ENCODE measurements at places on chromosomes 3 and 15. TPM values are rescaled to one million over a fixed set of nuclear protein-coding genes. Genes with fewer than 3 reads are reported as not detected.
A peak's percentile ranks its signal among the peaks of the same experiment; 100 is the strongest.

The POMGNT2 gene
- 11.6 TPM for total RNA-seq

The KIF23 gene
- total RNA-seq = 29.3 TPM

The FEZF2 gene
- not detected for total RNA-seq

The CYP11A1 gene
- 0.25 TPM for total RNA-seq

The MORC1 gene
- not detected for total RNA-seq

The XCR1 gene
- not detected for total RNA-seq

The UBA7 gene
- total RNA-seq = 35.7 TPM

The PLS1 gene
- total RNA-seq = 0.13 TPM

The ERC2 gene
- not detected for total RNA-seq

DNA sequence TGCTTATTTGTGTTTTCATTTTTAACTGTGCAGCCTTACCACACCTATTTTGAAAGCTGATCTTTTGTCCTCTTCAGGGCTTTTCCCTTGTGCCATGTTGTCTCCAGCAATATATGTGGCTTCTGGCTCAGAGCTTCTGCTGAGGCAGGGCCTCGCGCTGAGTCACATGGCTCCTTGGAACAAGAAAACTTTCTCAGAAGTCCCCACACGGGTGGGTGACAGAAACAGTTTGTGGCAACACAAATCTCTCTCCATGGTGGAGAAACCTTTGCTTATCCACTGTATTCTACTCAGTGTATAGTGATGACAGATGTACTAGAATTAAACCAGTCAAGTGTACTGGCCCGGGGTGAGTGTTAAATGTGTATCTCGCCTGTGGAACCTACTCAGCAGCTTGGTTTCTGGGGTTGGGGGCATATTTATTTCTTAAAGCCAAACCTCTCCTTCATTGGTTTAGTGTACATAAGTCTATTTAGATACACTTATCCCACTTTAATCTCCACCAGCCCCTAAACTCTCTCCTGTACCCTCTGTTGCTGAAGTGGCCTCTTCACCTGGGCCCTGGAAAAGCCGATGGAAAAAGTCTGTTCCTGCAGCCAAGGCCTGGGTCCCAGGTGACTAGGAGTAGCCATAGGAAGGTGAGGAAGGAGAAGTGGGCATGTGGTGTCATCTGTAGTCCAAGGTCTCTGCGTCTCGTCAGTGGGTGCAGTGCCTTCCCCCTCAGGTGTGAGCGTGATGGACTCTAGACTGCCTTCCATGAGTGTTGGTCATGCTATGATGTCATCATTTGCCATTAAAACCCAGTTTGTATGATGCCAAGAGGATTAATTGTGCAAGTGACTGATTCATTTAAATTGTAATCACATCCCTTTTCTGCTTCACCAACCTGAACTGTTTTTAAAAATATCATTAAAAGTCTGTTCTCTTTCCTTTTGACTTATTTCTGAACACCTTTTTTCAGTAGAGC is 3.2 kb upstream of the FBXL22 start:
- peaks cover 27% of the 10 kb centered on the region for H3K36me3 ChIP-seq
- peaks cover 12% of the 10 kb centered on the region for H3K4me1 ChIP-seq
- no peak overlapping the region for H3K4me3 ChIP-seq
- peak; percentile 32 for DNase-seq
- no peaks in the 10 kb centered on the region for H3K27me3 ChIP-seq

- DNase-seq = no peak
- no peaks in the 10 kb centered on the region for H3K36me3 ChIP-seq
- H3K4me3 ChIP-seq = no peak overlapping the region
- peaks cover 13% of the 10 kb centered on the region for H3K4me1 ChIP-seq
Measured at GRCh38 chr15:82871832-82872484, 62.5 kb downstream of the WHAMM start.

GRCh38 chr15:52019394-52020220 is 588 bp downstream of the MAPK6 start:
- H3K36me3 ChIP-seq = no peaks in the 10 kb centered on the region
- peaks cover 21% of the 10 kb centered on the region for H3K4me1 ChIP-seq
- H3K27ac ChIP-seq = peak overlapping the region; percentile 100
- H3K4me3 ChIP-seq = peak overlapping the region; percentile 100
- DNase-seq = peak; percentile 98

GRCh38 chr3:122533480-122533879 is 18.7 kb upstream of the KPNA1 start:
- H3K36me3 ChIP-seq = peaks cover 11% of the 10 kb centered on the region
- peak; percentile 18 for DNase-seq
- no peak overlapping the region for H3K4me3 ChIP-seq
- no peaks in the 10 kb centered on the region for H3K27me3 ChIP-seq
- peaks cover 14% of the 10 kb centered on the region for H3K4me1 ChIP-seq

DNA sequence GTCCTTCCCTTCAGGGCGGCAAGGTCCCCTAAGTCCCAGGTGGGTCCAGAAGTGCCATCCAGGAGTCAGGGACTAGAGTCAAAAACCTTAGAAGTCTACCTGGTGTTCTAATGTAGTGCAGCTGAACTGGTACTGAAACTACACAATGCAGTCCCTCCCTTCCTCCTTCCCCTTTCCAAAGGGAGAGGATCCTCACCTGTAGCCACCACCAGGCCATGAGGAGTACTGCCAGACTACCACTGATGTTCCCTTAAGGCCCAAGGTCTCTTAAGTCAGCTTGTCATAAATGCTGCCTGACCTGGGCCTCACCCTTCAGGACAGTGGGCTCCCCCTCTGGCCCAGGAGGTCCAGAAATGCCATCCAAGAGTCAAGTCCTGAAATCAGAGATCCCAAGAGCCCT is 98.9 kb downstream of the ULK4 start:
- no peak for DNase-seq
- no peaks in the 10 kb centered on the region for H3K27me3 ChIP-seq
- H3K36me3 ChIP-seq = no peaks in the 10 kb centered on the region
- no peaks in the 10 kb centered on the region for H3K4me1 ChIP-seq
- H3K27ac ChIP-seq = no peak overlapping the region

- no peaks in the 10 kb centered on the region for H3K27me3 ChIP-seq
- DNase-seq = peak; percentile 54
Measured at GRCh38 chr15:63506537-63507035, 2.2 kb downstream of the USP3 start.

DNA sequence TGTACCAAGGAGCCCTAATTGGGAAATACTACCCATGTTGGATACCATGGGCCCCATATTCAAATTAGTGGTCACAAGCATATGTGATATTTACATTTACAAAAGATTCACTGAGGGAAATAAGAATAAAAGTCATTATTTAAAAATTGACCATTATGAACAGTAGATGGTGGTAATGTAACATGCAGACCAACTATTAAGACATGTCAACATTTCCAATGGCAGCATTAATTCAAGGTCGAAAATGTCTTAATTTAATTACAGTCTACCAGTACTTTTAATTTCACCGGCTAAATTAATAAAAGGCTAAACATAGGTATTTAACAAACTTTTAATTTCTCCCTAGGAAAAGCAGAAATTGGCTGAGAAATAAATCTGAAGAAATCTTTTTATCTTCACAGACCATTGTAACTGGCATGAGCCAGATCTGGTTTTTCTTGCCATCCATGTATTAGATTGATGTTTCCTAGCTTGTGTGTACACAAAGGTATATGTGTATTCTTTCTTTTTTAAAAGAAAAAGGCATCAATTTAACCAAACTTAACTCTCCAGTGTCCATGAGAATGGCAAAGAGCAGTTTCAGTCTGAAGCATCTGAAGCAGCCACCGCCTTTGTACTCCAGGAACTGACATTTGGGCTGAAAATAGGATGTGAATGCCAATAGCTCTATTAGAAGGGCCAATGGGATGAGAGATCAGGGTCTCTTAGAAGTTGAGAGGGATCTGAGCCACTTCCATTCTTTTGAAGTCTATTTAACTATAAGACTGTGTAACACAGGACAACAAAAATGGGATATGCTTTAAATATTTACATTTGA is 26.6 kb downstream of the NEK11 start:
- no peak overlapping the region for H3K27ac ChIP-seq
- no peaks in the 10 kb centered on the region for H3K4me1 ChIP-seq

DNA sequence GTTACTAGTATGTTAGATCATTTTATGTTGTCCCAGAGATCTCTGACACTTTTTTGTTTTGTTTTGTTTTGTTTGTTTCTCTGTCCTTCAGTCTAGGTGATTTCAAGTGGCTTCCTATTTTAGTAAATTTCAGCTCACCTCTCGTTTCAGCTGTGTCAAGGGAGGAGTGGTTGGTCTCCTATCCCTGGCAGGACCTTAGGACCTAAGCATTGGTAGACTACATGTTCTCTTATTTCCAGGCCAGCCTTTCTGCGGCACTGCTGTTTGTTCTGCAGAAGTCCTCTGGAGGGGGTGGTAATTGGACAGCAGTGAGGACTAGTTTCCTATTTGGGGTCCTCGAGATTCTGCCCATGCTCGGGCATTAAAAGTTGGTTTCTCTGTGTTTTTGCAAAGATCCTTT is 31.8 kb downstream of the MGA start:
- peaks cover 7% of the 10 kb centered on the region for H3K36me3 ChIP-seq
- H3K27me3 ChIP-seq = no peaks in the 10 kb centered on the region
- H3K27ac ChIP-seq = peak overlapping the region; percentile 26
- no peak for DNase-seq
- peaks cover 13% of the 10 kb centered on the region for H3K4me1 ChIP-seq
- no peak overlapping the region for H3K4me3 ChIP-seq

- no peak overlapping the region for H3K4me3 ChIP-seq
- H3K27me3 ChIP-seq = no peaks in the 10 kb centered on the region
- no peak for DNase-seq
- H3K36me3 ChIP-seq = no peaks in the 10 kb centered on the region
- no peak overlapping the region for H3K27ac ChIP-seq
- no peaks in the 10 kb centered on the region for H3K4me1 ChIP-seq
Measured at GRCh38 chr3:115633467-115633866, 10.2 kb downstream of the GAP43 start.

- no peak overlapping the region for H3K27ac ChIP-seq
- no peak overlapping the region for H3K4me3 ChIP-seq
- DNase-seq = no peak
- no peaks in the 10 kb centered on the region for H3K27me3 ChIP-seq
Measured at GRCh38 chr3:51354731-51355615, 30.1 kb upstream of the MANF start.

DNA sequence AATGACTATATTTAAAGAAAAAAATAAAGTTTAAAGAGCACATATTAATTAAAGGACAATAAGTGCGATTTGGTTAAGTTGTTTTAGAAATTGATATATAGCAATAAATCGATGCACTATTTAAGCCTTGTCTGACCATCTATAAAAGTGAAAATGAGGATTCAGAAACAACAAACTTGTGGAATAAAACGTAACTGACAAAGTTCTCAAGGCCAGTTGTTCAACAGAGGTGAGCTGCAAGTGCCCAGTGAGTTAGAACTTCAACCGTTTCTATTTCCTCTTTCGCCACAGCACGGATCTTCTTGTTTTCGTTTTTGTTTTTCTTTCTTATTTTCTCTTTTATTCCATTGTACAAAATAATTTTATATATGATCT is 724.9 kb upstream of the ARRDC4 start:
- no peak overlapping the region for H3K27ac ChIP-seq
- 0 out of 2 replicates have a peak, but pooled peaks cover 8% of the 10 kb centered on the region for H3K27me3 ChIP-seq
- DNase-seq = no peak
- H3K4me3 ChIP-seq = 0 out of 2 replicates have a peak overlapping the region, but pooled peaks have one; percentile 0

- H3K27ac ChIP-seq = no peak overlapping the region
- no peaks in the 10 kb centered on the region for H3K36me3 ChIP-seq
- no peak overlapping the region for H3K4me3 ChIP-seq
Measured at GRCh38 chr3:32097768-32098167, 8.7 kb upstream of the GPD1L start.

DNA sequence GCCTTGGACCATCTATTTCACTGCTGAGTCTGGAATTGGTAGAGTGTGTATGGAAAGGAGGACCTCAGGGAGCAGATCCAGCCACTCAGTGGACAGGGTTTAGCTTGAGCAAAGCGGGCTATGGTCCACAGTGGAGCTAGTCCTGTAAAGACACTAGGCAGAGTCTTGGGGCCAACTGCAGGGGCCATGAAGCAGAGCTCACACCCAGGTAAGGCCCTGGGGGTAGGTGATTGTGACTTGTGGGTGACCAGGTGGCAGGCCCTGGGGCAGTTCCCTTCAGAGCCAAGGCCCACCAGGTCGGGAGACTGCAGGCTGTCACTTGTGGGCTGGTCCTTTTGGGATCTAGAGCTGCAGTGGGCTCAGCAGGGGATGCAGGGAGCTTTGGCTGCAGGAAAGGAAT is 80.8 kb upstream of the EPHB3 start:
- peaks cover 24% of the 10 kb centered on the region for H3K27me3 ChIP-seq
- no peak overlapping the region for H3K27ac ChIP-seq
- DNase-seq = no peak
- H3K4me1 ChIP-seq = no peaks in the 10 kb centered on the region
- no peaks in the 10 kb centered on the region for H3K36me3 ChIP-seq
- no peak overlapping the region for H3K4me3 ChIP-seq

GRCh38 chr3:3699816-3700633 is 99.2 kb upstream of the LRRN1 start:
- no peaks in the 10 kb centered on the region for H3K4me1 ChIP-seq
- no peak for DNase-seq
- H3K27ac ChIP-seq = no peak overlapping the region

DNA sequence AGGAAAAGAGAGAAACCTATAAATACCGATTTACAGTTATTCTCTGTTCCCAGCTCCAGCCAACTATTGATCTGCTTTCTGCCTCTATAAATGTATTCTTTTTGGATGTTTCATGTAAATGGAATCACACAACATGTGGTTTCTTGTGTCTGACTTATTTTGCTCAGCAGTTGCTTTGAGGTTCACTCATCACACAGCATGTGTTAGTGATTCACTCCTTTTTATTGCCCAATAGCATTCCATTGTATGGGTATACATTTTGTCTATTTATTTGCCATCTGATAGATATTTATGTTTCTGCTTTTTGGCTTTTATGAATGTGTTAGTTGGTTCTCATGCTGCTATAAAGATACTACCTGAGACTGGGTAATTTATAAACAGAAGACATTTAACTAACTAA is 23.6 kb downstream of the CCR1 start:
- H3K36me3 ChIP-seq = no peaks in the 10 kb centered on the region
- H3K27ac ChIP-seq = no peak overlapping the region
- peaks cover 14% of the 10 kb centered on the region for H3K4me1 ChIP-seq
- no peak overlapping the region for H3K4me3 ChIP-seq
- no peaks in the 10 kb centered on the region for H3K27me3 ChIP-seq
- DNase-seq = peak; percentile 89

- peaks cover 47% of the 10 kb centered on the region for H3K36me3 ChIP-seq
- no peaks in the 10 kb centered on the region for H3K27me3 ChIP-seq
- no peak overlapping the region for H3K4me3 ChIP-seq
- no peak for DNase-seq
Measured at GRCh38 chr3:138241676-138242075, 54.6 kb downstream of the ARMC8 start.

- H3K27ac ChIP-seq = no peak overlapping the region
- H3K4me1 ChIP-seq = no peaks in the 10 kb centered on the region
- no peaks in the 10 kb centered on the region for H3K36me3 ChIP-seq
- H3K27me3 ChIP-seq = no peaks in the 10 kb centered on the region
- no peak for DNase-seq
Measured at GRCh38 chr15:36117296-36117787, 462.1 kb upstream of the CDIN1 start.

GRCh38 chr3:29567501-29567900 is 286.6 kb downstream of the RBMS3 start:
- no peaks in the 10 kb centered on the region for H3K4me1 ChIP-seq
- H3K27ac ChIP-seq = no peak overlapping the region
- no peak overlapping the region for H3K4me3 ChIP-seq
- H3K36me3 ChIP-seq = 0 out of 2 replicates have a peak, but pooled peaks cover 5% of the 10 kb centered on the region
- no peaks in the 10 kb centered on the region for H3K27me3 ChIP-seq
- DNase-seq = no peak

- H3K27me3 ChIP-seq = no peaks in the 10 kb centered on the region
- peaks cover 3% of the 10 kb centered on the region for H3K4me1 ChIP-seq
- H3K36me3 ChIP-seq = no peaks in the 10 kb centered on the region
- DNase-seq = no peak
Measured at GRCh38 chr3:190150681-190151080, 30.0 kb upstream of the P3H2 start.
